ENCODE measurements at places on chromosomes 1 and 21.

DNA sequence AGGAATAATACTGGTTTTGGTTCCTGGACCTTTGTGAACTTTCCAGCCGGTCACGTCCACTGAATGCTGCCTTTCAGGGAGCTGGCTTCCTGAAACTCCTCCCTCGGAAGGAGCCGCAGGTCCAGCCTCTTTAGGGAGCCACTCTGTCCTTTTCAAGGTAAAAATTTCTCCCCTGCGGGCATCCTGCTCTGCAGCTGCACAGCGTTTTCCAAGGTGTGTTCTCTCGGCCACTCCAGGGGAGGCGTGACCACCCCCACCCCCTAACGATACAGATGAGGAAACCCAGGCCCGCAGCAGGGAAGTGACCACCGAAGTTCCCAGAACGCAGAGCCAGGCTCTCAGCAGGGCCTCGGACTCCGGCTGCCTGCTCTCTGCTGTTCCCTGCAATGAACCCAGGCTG, 21.5 kb downstream of the PADI2 start:
- no peak for DNase-seq

DNA sequence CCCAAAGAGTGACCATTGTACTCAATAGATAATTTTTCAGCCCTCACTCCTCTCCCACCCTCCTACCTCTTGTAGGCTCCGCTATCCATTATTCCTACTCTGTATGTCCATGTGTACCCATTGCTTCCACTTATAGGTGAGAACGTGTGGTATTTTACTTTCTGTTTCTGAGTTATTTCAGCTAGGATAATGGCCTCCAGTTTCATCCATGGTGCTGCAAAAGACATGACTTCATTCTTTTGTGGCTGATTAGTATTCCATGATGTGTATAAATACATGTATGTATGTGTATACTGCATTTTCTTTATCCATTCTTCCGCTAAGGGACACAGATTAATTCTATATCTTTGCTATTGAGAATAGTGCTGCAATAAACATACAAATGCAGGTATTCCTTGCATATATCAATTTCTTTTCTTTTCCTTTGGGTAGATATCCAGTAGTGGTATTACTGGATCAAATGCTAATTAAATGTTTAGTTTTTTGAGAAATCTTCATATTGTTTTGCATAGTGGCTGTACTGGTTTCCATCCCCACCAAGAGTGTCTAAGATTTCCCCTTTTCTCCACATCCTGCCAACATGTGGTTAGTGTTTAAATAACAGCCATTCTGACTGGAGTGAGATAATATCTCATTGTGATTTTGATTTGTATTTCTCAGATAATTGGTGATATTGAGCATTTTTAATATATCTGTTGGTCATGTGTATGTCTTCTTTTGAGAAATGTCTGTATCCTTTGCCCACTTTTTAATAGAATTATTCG, 4.9 kb downstream of the LY9 start:
- DNase-seq, result no peak

DNA sequence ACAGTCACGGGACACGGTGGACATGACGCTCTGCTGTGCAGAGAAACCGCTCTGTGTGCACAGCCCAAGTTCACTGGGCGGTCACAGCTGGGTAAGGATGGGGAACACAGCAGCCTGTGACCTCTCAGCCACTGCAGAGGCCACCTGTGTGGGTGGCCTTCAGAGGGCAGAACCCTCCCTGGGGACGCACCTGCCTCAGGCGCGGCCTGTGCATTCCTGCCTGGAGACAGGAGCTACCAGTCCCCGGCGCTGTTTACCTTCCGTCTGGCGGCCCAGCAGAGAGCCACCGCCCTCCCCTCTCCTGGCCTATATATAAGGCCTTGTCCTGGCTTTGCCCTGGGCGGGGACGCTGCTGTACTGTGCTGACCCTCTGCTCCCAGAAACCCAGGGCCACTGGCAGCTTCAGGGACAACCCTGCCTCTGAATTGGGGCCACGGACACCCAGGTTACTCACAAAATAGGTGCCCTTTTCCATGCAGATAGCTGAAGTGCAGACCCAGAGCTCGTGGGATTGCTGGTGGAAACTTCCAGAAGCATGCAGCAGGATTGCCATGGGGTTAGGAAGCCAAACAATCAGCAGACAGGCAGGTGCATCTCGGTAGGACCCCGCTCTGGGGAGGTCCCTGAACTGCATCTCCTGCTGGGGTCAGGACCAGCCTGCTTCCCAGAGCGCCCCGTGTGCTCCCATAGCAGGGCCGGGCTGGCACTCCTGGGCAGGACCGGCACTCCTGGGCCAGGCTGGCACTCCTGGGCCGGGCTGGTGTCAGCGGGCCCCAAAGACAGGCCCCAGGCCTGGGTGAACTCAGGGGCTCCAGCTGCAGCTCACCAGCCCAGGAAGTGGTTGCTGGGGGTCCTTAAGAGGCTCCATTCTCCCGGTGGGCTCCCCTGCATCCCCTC, 83.6 kb downstream of the SIK1 start:
- DNase-seq, result no peak

DNA sequence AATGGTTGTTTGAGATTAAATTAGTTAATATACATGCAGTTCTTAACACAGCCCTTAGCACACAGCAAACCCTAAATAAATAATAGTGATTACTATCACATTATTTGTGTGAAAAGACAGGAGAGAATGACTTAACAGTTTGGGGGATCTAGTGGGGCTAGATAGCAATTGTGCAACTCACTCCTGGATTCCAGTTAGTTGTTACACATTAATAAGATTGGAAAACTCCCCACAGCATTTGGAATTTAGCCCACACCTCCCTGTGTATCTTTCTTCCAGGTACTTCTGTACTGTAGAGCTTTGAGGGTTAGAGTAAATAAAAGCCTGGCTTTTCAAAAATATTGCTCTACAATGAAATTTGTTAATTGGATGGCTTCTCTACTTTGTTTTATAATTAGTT, 93.2 kb downstream of the KCTD3 start:
- no peak for DNase-seq

- DNase-seq, result no peak
These were observed 22.4 kb upstream of the MAGOH start for GRCh38 chr1:53260631-53261247.

DNA sequence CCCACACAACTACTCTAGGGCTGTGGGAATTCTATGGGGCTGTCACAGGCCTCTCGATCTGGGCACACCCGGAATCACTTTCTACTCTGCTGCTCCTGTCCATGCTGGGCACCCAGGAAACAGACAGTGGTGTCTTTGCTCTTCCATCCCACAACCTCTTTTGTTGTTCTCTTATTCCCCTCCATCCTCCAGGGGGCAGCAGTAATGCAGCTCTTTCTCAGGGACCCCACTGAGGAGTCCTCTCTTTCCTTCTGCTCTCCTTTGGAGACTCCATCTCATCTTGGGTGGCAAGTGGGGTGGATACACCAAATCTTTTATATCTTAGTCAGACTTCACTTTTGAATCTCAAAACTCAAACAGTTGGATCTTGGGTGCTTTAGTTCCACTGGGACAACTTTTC, 206.3 kb downstream of the HS2ST1 start:
- DNase-seq, result no peak

GRCh38 chr1:93615582-93616150, 66.0 kb downstream of the BCAR3 start:
- DNase-seq, result no peak

DNA sequence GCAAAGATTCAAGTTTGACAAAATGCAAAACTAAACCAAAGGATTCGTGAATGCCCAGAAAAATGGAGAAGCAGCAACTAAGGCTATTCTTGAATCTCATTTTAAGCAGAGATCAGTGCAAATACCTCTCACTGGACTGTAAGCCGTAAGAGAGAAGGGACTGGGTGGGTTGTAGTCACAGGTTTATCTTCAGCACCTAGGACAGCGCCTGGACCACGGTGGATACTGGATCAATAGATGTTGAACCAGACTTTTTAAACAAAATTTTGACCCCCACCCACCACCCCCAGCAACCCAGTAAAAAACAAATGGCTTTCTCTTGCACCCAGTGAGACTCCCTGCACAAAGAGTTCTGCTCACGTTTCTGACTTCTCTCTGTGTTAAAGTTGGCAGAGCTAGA, 347.1 kb downstream of the AJAP1 start:
- no peak for DNase-seq

GRCh38 chr1:119327450-119328155, 41.0 kb upstream of the HAO2 start:
- DNase-seq, result no peak

GRCh38 chr21:46617267-46618051, 12.6 kb upstream of the S100B start:
- no peak for DNase-seq

- DNase-seq, result no peak
These were observed 259.0 kb upstream of the FOXD3 start for GRCh38 chr1:63063367-63063766.

GRCh38 chr1:18166341-18166740, 58.7 kb downstream of the IGSF21 start:
- DNase-seq, result no peak

GRCh38 chr1:156063997-156064285, 3.0 kb downstream of the RAB25 start:
- no peak for DNase-seq

GRCh38 chr1:242428399-242429190, 95.9 kb downstream of the PLD5 start:
- peak; percentile 61 for DNase-seq

DNA sequence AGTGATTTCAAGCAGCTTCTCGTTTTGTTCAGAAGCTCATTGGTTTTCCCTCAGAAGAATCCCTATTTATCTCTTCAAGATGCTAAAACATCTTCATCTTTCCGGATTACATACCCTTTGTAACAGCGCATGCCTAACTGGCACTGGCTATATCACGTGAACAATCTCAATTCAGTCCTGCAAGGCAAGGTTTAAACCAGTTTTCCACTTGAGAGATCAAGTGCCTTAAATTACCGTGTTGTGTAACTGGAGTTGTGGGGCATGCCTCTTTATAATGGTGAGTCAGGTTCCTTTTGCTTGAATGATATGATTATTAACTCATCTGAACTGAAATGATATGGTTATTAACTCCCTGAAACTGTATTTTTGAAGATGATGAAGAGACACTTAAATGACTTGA, 11.0 kb upstream of the ZFP69B start:
- DNase-seq, result no peak

- DNase-seq, result no peak
These were observed 71.0 kb downstream of the SLC45A1 start for GRCh38 chr1:8388732-8389562.

DNA sequence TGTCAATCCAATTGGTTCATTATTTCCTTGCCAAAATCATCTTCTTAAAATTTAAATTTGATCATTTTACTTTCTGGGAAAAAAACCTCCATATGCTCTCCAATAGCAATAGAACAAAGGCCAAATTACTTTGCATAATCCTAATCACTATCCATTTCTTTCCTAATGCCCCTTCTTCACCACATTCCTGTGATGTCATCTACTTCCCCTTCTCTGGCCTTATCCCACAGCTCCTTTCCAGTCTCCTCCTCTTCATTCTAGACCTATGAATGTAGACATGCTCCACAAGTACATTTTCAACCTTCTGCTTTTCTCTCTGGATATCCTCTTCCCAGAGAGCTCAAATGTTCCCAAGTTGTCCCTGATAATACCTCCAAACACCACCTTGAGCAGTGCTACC, 216.6 kb downstream of the MRPL39 start:
- no peak for DNase-seq

- no peak for DNase-seq
These were observed 35.5 kb downstream of the SLC66A1 start for GRCh38 chr1:19347533-19348172.

DNA sequence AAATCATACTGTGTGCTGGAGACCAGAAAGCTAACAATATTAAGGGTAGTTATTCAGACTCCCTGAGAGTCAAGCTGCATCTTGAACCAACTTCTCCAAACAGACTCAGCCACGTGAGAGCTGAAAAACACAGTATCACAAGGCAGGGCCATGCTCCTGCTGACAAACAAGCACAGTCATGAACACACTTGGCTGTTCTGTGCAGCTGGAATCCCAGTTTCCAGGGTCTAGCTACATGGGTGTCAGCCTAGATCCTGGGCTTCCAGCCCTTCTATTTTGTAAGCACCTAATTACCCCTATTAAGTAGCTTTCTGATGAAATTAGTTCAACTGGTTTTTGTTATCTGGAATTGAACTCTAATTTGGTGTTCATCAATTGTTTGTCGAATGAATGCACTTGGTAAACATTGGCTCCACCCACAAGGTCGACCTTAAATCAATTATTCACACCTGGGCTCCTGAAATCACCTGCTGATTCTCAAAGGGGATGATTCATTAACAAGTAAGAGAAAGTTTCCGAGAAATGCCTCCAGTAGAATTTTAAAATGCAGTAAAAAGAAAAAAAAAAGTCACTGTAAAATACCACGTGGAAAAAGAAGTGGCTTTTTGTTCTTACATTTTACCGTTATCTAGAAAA, 179.3 kb downstream of the ZC3H11B start:
- DNase-seq, result no peak

DNA sequence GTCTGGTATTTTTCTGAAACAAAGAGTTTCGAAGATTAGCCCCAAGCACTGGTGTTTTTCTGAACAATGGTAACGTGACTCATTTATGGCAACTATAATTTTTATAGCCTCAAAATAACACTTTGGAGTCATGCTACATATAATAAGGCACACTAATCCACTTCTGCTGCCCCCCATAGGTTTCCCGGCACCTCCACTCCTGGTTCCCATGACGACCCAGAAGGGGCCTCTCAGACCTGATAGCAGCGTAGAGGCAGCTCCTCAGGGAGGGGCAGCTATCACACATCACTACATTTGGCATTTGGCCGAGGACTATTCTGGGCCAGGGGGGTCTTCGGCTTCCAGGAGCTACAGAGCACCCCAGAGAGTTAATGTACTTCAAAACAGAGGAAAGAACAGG, 23.3 kb downstream of the CAPN8 start:
- no peak for DNase-seq

- no peak for DNase-seq
These were observed 9.9 kb upstream of the RSRP1 start for GRCh38 chr1:25257196-25257595.

DNA sequence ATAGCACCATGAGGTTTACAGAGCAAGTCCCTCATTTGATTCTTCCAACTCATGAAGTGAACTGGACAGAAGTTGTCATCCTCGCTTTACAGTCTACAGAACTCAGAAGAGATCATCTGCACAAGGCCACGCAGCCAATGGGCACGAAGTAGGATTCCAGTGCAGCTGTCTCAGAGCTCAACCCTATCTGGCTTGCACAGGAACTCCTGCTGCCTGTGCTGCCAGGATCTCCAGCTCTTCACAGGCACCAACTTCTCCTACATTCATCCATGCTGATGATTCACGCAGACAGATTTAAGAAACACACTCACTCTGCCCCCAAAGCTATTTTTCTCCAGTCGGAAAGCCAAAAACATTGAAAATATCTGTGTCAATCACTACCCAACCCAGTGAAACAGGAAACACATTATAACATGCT, 157.0 kb downstream of the RERE start:
- DNase-seq, result no peak

- no peak for DNase-seq
These were observed 30.2 kb downstream of the S100A6 start for GRCh38 chr1:153505576-153505975.
